ENCODE measurements at places on chromosomes 2 and 18. TPM values are rescaled to one million over a fixed set of nuclear protein-coding genes. Genes with fewer than 3 reads are reported as not detected.

DAPL1 gene
- not detected for total RNA-seq

RGPD3 gene
- total RNA-seq: not detected

GRCh38 chr2:69692424-69692823 is 48.9 kb upstream of the AAK1 start:
- no peak for DNase-seq

GRCh38 chr2:169077674-169078240 is 8.4 kb downstream of the DHRS9 start:
- no peak for DNase-seq

- no peak for DNase-seq
These were observed 51.0 kb upstream of the TTC39C start for GRCh38 chr18:23963443-23964165.

- DNase-seq: no peak
These were observed 258.8 kb downstream of the GLI2 start for GRCh38 chr2:120994301-120994995.

GRCh38 chr18:28715206-28715605 is 538.3 kb upstream of the CDH2 start:
- DNase-seq: no peak

GRCh38 chr2:96108151-96108540 is 8.2 kb downstream of the ADRA2B start:
- DNase-seq: peak; percentile 11

- no peak for DNase-seq
These were observed at the start of gene GPR39 for GRCh38 chr2:132416723-132417395. Gene GPR39 (plus strand): TSS chr2:132416805.

GRCh38 chr2:20145497-20146193 is 79.3 kb downstream of the SDC1 start:
- no peak for DNase-seq

DNA sequence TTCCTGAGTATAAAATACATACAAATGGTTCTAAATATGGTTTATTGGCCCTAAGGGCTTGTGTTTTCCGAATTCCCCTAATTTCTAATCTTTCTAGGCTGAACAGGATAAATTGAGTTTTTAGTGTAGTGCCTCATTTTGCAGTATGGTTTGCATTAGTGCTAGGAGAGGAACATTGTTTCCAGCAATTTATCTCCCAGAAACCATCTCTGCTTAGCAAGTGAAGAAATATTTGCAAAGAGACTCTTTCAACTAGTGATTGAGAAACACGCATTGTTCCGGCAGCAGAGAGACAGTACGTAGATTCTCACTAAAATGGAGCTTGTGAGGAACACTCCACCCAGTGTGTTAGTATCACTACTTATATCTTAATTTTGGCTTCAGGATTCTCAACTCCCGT is 177.8 kb upstream of the EPAS1 start:
- DNase-seq: no peak

DNA sequence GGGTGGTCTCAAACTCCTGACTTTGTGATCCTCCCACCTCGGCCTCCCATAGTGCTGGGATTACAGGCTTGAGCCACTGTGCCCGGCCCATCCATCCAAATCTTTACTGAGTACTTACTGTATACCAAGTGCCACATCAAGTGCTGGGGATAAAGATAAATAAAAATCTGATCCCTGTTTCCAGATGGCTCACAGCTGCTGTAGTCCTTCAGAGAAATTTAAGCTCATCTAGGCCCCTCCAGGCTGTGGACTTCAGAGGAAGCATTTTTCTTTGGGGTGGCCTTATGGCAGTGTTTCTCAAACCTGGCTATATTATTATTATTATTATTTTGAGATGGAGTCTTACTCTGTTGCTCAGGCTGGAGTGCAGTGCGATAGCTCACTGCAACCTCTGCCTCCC is 33.7 kb upstream of the GTF2A1L start:
- DNase-seq: no peak

ABCA12 gene
- not detected for total RNA-seq

DNA sequence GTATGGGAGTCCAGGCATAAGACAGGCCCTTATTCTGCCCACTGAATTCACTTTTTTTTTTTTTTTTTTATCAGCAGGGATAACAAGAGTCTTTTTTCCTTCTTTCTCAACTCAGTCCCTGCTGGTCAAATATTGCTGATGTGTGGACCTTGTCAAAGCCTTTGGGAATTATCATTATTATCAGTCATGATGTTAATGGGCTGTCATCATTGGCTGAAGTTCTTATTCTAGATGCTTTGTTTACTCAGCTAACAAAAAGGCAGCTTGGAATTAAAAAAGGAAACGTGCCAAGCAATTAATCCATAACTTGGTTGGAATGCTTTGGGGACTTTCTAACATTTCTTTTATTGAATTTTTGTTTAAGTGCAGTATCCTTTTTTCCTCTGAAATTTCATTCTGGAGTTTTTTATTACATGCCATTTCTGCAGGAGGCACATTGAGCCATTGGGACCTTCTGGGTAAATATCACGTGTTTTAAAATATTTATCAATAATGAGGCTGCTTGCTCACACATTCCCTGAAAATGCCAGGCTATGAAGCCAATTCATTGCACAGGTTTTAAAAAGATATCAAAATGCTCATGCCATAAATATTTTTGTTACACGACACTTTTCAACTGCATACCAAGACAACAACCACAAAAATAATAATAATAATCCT is 246.3 kb downstream of the TXNL1 start:
- DNase-seq: no peak

DNA sequence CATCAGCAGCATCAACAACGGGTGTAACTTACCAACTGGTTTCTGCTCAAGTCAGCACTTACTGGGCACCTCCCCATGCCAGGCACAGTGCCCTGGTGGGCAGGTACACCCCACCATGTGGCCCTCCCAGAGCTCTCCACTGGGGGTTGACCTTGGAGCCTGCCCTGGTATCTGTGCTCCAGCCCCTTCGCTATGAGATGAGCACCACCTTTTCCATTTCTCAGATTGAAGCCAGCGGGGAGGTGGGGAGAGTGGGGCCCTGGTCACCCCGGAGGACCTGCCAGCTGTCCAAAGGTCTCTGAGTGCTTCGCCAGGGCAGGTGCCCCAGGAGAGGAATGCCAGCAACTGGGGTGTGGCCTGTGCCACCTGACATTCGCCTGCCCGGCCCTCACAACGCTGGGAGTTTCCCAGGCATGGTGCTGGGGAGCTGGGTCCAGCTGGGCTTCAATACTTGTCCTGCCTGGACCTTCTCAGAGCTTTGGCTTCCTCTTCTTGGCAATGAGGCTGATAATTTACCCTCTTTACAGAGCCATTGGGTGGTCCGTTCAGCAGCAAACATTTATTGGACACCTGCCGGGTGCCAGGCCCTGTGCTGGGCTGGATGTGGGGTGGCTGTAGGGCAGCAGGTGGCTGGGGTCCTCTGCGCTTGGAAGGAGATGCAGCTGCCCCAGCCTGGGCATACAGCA is 5.9 kb upstream of the ZAP70 start:
- DNase-seq: no peak

DNA sequence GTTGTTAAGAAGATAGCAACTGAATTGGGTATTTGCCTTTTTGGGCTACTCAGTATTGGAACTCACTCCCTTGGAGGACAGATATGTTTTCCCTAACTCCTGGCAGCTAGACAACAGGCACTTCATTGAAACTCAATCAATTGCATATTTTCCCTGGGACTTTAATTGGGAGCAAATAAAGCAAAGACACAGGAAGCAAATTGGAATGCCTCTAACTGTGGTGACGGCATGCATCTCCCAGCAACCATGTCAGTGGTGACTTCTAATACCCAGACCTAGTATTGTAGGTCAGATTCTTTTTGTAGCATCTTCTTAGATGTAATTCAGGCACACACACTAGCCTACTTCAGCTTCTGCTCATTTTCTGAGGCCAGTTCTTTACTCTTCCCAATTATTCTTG is 164.2 kb upstream of the SETBP1 start:
- DNase-seq: no peak

GRCh38 chr18:10365021-10365500 is 89.4 kb upstream of the APCDD1 start:
- no peak for DNase-seq

All from left ventricle myocardium superior (tissue), 1 donor.